ENCODE measurements at places on chromosomes 2 and 18. TPM values are rescaled to one million over a fixed set of nuclear protein-coding genes. Genes with fewer than 3 reads are reported as not detected.

The SLC16A14 gene
- 0.10 TPM for polyA plus RNA-seq

The SLC23A3 gene
- polyA plus RNA-seq: not detected

The TRAF3IP1 gene
- 3.8 TPM for polyA plus RNA-seq

The CFAP65 gene
- polyA plus RNA-seq: not detected

The CCDC93 gene
- 6.3 TPM for polyA plus RNA-seq

GRCh38 chr2:77602771-77603170 is 80.6 kb upstream of the LRRTM4 start:
- H3K36me3 ChIP-seq: no peaks in the 10 kb centered on the region
- no peak overlapping the region for H3K4me3 ChIP-seq
- no peaks in the 10 kb centered on the region for H3K27me3 ChIP-seq

DNA sequence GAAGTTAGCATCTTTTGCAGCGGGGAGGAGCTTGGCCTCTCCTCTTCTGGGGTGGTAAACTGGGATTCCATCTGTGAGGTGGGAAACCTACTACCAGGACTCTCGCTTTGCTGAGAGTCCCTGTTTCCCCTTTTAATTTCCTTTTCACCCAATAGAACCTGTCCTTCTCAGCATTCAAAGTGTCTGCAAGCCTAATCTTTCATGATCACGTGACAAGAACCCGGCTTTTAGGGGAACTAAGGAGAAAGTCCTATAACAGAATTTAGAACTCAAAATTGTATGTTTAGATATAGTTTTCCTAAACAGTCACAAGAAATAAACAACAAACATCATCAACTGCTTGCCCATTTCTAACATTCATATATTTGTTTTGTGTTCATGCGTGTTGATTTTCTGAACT is 103.6 kb upstream of the CDH19 start:
- H3K27ac ChIP-seq: no peak overlapping the region
- no peak for DNase-seq
- no peak overlapping the region for H3K4me3 ChIP-seq
- no peaks in the 10 kb centered on the region for H3K4me1 ChIP-seq
- no peaks in the 10 kb centered on the region for H3K27me3 ChIP-seq

- no peak overlapping the region for H3K27ac ChIP-seq
- no peaks in the 10 kb centered on the region for H3K27me3 ChIP-seq
- no peaks in the 10 kb centered on the region for H3K4me1 ChIP-seq
These were observed 13.8 kb upstream of the SLC25A52 start for GRCh38 chr18:31774477-31774785.

DNA sequence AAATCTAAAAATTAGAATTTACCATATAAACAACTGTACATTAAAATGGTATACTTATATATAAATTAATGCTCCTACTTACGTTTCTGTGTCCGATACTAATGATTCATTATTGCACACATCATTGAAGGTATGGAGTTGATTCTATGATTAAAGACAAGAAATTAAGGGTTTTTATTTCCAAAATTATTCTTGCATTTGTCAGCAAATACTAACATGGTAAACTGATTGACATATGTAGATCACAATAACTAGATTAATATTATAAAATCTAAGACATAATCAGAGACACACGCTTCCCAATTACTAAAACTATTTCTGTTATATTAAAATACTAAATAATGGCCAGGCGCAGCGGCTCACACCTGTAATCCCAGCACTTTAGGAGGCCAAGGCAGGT is 92.6 kb downstream of the USP34 start:
- peaks cover 78% of the 10 kb centered on the region for H3K36me3 ChIP-seq
- no peaks in the 10 kb centered on the region for H3K27me3 ChIP-seq
- no peak for DNase-seq
- no peak overlapping the region for H3K27ac ChIP-seq
- H3K4me1 ChIP-seq: no peaks in the 10 kb centered on the region

DNA sequence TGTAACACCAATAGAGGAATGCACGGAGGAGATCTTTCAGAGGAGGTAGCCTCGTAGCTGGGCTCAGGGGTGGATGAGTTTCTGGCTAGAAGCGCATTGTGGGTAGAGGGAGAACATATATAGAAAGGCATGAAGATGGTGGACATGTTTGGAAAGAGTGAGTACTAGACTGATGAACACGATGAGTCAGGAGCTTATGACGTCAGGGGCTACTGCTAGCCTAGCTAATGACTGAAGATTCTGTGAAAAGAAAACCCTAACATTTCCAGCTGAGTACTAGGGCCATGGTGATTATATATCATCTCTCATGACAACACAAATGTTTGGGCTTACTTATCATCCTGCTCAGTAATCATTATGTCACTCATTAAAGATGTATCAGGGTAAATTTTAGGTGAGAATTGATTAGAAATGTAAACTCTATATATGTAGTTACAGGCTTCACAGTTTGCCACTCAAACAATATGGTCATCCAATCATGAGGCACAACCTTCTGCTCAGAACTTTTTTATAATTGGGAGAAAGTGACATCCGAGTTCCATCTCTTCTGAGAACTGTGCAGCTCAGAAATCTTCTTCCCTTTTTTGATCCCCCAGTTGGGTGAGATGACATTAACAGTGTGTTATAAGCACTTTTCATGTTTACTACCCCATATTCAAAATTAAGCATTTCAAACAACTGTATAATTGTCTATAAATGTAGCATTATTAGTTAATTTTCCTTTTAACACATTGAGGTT is 22.2 kb upstream of the IL1RN start:
- no peaks in the 10 kb centered on the region for H3K27me3 ChIP-seq
- no peaks in the 10 kb centered on the region for H3K4me1 ChIP-seq
- H3K4me3 ChIP-seq: no peak overlapping the region
- no peaks in the 10 kb centered on the region for H3K36me3 ChIP-seq
- no peak overlapping the region for H3K27ac ChIP-seq
- no peak for DNase-seq

DNA sequence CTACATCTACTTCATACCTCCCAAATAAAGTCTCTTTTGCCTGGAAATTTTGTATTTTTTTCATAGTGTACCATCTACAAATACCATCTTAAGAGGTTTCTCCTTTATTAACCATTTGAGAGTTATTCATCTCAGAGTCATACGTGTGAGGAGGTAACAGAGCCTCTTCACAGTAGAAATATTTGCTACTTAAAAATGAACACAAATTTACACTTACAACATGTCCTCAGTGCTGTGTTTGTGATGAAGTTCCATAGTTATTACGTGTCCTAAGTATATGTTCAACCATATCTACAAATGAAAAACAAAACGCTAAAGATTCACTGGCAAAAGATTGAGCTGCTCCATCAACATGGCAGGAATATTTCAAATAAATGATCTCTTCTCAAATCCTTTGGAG is 48.5 kb upstream of the HNRNPA3 start:
- no peaks in the 10 kb centered on the region for H3K36me3 ChIP-seq
- H3K4me3 ChIP-seq: no peak overlapping the region
- no peak overlapping the region for H3K27ac ChIP-seq
- no peak for DNase-seq
- peaks cover 2% of the 10 kb centered on the region for H3K27me3 ChIP-seq

GRCh38 chr2:68857202-68857845 is 13.9 kb downstream of the BMP10 start:
- H3K27ac ChIP-seq: no peak overlapping the region
- no peaks in the 10 kb centered on the region for H3K27me3 ChIP-seq
- DNase-seq: no peak
- no peak overlapping the region for H3K4me3 ChIP-seq

DNA sequence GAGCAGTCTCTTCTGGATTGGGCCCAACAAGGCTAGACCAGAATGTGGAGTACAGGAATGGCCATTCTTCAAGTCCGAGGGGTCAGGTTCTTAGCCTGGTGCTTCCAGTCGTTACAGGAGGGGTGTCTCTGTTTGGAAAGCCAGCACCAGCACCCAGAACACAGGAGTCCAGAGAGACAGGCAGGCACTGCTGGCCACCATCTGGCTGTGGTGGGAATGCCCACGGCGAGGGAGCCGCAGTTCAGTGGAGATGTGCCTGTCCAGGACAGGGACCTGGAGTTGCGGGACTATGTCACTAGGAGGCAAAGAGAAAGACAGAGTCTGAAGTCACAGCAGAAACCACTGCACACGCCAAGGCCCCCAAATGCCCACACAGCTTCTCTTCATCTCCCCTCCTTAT is 59.1 kb downstream of the TRABD2A start:
- no peaks in the 10 kb centered on the region for H3K27me3 ChIP-seq
- no peak for DNase-seq
- H3K36me3 ChIP-seq: peaks cover 2% of the 10 kb centered on the region
- H3K4me3 ChIP-seq: no peak overlapping the region
- H3K4me1 ChIP-seq: peaks cover 12% of the 10 kb centered on the region

DNA sequence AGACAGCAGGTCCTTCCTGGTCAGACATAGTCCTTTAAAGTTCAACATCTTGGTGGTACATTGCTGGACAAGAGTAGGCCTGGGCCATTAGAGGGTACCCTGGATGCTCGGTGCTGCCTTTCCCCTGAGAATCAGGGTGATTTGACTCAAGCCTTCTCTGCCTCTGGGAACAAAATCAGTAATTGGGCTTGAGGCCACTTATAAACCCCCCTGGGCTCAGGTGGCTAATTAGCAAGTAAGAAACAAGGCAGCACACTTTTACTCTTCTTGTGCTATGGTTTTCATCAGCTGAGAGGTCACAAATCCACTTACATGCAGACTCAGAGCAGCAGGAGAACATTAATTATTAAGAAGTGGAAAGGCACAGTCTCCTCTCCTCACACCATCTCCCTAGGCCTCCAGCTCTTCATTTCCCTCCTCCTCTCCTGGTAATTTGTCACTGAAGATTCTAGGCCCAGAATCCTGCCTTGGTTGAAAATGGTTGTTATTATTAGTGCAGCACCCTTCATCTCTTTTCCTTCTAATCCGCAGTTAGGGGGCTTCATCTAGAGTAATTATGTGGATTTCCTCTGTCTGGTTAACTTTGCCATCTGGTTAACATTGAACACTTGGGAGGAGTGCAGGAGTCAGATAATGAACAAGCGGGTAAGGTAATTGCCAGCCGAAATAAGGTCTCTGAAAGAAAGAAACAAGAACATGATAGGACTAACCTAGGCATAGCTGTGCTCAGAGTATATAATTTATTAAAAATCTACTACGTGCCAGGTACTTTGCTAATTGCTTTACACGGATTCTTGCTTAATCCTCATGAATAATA is 29.7 kb upstream of the CASP10 start:
- H3K36me3 ChIP-seq: peaks cover 79% of the 10 kb centered on the region
- H3K27ac ChIP-seq: peak overlapping the region; percentile 76
- no peak overlapping the region for H3K4me3 ChIP-seq

- H3K27ac ChIP-seq: no peak overlapping the region
- H3K36me3 ChIP-seq: no peaks in the 10 kb centered on the region
- H3K4me3 ChIP-seq: no peak overlapping the region
- no peaks in the 10 kb centered on the region for H3K4me1 ChIP-seq
- no peak for DNase-seq
These were observed 150.2 kb upstream of the DOK6 start for GRCh38 chr18:69250305-69251151.

- no peaks in the 10 kb centered on the region for H3K4me1 ChIP-seq
- H3K27me3 ChIP-seq: no peaks in the 10 kb centered on the region
- H3K36me3 ChIP-seq: peaks cover 76% of the 10 kb centered on the region
- DNase-seq: no peak
- H3K27ac ChIP-seq: no peak overlapping the region
These were observed 12.3 kb downstream of the CEBPZ start for GRCh38 chr2:37219046-37219445.

- H3K4me1 ChIP-seq: peaks cover 4% of the 10 kb centered on the region
- peaks cover 5% of the 10 kb centered on the region for H3K27me3 ChIP-seq
- H3K4me3 ChIP-seq: no peak overlapping the region
- no peak for DNase-seq
These were observed 23.4 kb upstream of the ITGA6 start for GRCh38 chr2:172403881-172404468.
